SK-N-SH treated with all-trans-retinoic acid at 6 μM for 48 hours (cell line): ENCODE measurements at places on chromosomes 2 and 18.
A peak's percentile ranks its signal among the peaks of the same experiment; 100 is the strongest.

DNA sequence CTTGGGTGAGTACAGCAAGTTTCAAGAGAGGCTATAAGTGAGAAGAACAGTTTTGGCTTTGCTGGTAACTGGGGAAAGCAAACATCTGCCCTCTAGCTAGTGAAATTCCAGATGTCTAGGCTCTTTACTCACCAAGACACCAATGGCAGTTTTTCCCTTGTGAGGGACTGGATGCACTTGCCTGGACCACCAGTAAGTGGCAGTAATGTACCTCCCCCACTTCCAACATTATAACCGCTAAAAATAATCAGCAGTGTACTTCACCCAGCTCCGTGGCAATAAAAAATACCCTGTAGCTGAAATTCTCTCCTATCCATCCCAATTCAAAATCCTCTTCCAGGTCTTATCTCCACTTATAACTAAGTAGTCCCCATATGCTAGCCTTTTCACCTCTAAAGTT is 383.9 kb downstream of the ARHGAP15 start:
- peak; percentile 91 for ATAC-seq

DNA sequence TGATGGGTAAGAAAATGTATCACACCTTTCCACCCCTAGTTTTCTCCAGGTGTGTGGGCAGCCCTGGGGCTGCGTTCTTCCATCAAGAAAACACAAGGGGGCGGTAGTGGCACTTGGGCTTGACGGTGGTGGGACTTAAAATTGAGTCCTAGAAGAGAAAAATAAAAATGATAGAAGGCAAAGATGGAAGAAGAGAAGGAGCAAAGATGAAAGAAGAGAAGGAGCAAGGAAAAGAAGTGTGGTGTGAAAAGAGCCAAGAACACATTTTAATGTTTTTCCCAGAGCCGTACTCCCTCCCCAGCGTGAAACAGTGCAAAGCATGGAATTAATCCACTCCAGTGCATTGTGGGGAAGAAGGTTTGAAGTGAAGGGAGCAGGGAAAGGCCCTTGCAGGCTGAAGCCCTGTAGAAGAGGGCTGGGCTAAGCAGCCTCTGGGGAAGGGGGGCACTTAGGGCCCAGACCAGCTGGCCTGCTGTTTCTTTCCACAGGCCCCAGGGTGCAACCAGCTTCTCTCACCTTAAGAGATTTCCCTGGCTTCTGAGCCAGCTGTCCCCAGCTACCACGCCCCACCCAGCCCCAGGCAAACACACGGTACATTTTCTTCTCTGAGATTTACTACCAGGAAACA is 256.8 kb downstream of the RNF152 start:
- peak; percentile 93 for ATAC-seq

DNA sequence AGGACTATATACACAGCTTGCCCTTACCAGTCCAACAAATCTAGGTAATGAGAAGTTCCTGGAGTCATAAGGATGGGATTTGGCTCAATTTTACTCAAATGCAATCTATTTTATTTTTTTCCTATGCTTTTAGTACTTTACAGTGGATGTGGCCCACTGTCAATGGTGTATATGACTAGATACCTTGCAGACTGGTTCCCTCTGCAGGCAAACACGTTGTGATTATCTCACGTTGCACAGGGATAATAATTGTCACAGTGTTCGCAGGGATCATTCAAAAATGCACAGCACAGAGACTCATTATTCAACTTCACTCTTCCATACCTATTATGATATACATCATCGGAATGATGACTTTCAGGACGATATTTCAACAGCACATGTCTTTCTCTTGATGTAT is 359.7 kb downstream of the MBD2 start:
- ATAC-seq = no peak

DNA sequence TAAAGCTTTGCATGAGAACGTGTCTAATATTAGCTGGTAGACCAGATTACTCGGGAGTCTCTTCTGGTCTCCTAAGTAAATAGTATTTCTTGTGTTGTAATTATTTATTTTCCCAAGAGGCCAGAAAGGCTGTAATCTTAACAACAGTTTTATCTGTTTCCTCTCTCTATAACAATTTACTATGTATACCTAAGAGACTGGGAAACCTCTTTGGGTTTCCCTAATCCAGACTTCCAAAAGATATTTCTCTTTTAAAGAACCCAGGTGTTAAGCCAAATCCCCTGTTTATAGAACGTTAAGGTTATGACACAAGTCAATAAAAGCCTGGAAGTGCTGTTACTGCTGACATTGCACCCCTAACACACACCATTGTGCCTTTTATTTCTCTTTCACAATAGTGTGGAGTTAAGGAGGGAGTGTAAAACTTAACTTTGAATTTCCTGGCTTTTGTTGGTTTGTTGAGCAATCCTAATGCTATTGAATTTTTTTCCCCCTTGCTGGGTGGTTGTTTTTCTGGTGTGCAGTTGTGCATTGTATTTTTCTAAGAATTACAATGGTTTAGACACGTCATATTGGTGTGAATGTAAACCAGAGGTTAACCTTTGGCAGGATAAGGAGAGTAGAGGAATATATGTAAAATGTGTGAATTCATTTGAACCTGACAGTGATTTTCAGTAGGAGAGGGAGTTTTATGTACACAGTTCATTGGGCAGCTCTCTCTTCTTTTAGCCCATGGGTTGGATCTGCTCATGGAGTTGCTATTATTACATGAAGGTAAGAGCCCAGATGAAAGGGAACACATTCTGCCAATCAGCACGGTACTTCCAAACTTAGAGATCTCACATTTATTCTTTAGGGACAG is 192.8 kb downstream of the MTX2 start:
- ATAC-seq = no peak

GRCh38 chr18:10822456-10822855 is 296.6 kb downstream of the NAPG start:
- no peak for ATAC-seq

DNA sequence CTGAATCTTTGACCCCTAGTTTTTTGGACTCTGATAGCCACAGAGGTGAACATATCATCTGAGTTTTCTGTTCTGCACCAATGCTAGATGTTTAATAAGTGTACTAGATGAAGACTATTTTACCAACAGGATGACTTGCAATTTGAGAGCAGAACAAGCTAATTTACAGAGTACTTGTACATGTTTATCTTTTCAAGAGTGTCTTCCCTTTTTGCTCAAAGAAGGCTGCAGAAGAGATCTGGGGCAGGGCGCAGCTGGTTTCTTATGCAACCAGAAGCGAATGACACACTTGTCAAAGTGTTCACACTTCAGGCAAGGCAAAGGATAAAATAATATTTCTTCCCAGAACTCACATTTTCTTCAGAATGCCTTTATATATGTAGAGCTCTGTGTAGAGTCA is 86.0 kb downstream of the VWA3B start:
- ATAC-seq = no peak

GRCh38 chr2:133977405-133977804 is 276.5 kb upstream of the MGAT5 start:
- no peak for ATAC-seq

GRCh38 chr2:186558512-186559276 is 31.2 kb upstream of the ITGAV start:
- peak; percentile 66 for ATAC-seq

- ATAC-seq = no peak
These were observed 77.4 kb upstream of the ZCCHC2 start for GRCh38 chr18:62445386-62445917.

DNA sequence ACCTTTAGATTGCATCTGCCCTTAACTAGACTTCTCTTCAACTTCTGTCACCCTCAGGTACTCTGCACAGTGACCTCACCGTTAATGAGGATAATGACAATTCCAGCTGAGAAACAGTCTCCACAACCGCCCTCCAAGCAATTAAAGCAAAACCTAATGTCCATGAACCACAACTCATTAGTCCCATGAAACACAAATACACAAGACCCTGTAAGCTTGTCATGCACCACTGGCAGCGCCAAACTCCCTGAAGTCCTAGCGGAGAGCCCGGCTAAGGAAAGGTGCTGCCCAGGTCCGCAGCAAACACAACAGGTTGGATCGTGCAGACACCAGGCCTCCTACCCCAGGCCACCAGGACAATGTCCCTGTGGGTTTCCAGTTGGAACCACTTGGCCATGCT is 7.4 kb downstream of the SMAD7 start:
- no peak for ATAC-seq

- peak; percentile 47 for ATAC-seq
These were observed 44.0 kb downstream of the PDCL3 start for GRCh38 chr2:100606726-100607343.

GRCh38 chr2:240479111-240479501 is 43.6 kb downstream of the GPC1 start:
- no peak; the same call in 2 of the 3 replicates for ATAC-seq

GRCh38 chr2:196054631-196055030 is 14.0 kb downstream of the DNAH7 start:
- ATAC-seq = no peak

DNA sequence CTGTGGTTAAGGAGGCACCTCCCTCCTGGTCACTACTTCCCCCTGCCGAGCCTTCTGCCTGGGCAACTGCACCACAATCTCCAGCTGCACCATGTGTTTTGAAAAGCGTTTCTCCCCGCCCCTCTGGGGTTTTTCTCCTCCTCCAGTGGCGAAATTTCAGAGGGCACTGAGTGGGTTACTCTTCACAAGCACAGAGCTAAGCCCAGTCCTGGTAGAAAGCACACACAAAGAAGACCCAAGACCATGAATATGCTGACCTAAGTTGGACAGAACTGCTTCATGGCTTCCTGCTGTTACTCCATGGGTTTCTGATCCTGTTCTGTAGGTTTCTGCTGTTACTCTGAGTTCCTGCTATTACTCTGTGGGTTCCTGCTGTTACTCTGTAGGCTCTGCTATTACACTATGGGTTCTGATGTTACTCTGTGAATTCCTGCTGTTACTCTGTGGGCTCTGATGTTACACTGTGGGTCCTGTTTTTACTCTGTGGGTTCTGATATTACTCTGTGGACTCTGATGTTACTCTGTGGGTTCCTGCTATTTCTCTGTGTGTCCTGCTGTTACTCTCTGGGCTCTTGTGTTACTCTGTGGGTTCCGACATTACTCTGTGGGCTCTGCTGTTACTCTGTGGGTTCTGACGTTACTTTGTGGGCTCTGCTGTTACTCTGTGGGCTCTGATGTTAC is 216.6 kb downstream of the RTP5 start:
- ATAC-seq = no peak

DNA sequence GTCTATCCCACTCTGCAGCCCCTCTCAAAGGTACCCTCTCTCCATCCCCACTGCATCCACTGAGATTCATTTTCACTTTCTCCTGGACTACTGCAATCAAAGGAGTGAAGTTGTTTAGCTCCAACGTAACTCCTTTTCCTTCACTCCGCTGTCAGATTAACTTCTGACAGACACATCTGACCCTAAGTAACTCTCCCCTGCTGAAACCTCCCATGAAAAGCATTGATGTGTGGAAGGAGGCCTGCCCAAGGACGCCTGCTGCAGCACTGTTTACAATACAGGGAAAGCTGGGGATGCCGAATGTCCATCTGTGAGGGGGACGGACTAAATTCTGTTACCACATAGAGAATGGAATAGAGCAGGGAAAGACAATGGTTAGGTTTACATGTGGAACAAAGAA is 114.8 kb downstream of the TMEM163 start:
- no peak for ATAC-seq

- ATAC-seq = no peak
These were observed 34.3 kb downstream of the GPC1 start for GRCh38 chr2:240469740-240470139.

- no peak for ATAC-seq
These were observed 4.2 kb upstream of the KLHL14 start for GRCh38 chr18:32777049-32777448.
